ENCODE measurements at places on chromosomes 7 and 10. TPM values are rescaled to one million over a fixed set of nuclear protein-coding genes. Genes with fewer than 3 reads are reported as not detected.

Gene HTR5A
- not detected for total RNA-seq

DNA sequence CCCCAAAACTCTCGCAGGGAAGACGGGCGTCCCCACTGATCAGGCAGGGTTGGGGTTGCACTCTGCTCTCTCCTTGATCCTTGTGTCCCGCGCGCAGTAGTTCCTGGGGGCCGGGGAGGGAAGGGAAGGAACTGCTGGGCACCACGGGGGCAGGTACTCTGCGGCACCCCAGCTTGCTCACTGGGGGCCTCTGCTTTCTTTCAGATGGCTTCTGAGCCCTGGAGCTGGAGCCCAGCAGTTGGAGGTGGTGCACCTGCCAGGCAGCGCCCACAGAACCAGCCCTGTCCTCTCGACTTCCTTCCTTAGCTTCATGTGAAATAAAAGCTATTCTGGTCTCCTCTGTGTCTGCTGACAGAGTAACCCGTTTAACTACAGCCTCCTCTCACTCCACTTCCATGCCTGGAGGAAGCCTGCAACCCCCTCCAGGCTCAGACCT lies 12.2 kb downstream of the PLAC9 start:
- peak; percentile 31 for DNase-seq

DNA sequence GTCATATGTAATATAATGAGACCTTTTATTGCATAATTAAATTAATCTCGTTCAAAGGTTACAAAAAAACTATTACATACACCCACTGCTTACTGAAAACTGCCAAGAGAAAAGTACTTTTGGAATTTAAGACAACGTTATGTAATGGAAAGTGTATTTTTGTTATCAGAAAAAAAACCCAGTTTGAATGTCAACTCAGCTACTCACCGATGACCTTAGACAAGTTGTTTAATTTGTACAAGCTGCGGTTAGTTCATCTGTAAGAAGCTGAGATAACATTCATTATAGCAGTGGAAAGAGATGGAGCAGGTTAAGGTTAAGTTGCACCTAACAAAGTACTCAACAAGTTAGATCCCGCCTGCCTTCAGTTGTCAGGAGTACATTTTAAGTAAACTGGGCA lies 1.1 kb downstream of the PSMA2 start:
- DNase-seq = no peak

GRCh38 chr7:12685550-12685949 lies 1.9 kb upstream of the ARL4A start:
- DNase-seq = peak; percentile 43

DNA sequence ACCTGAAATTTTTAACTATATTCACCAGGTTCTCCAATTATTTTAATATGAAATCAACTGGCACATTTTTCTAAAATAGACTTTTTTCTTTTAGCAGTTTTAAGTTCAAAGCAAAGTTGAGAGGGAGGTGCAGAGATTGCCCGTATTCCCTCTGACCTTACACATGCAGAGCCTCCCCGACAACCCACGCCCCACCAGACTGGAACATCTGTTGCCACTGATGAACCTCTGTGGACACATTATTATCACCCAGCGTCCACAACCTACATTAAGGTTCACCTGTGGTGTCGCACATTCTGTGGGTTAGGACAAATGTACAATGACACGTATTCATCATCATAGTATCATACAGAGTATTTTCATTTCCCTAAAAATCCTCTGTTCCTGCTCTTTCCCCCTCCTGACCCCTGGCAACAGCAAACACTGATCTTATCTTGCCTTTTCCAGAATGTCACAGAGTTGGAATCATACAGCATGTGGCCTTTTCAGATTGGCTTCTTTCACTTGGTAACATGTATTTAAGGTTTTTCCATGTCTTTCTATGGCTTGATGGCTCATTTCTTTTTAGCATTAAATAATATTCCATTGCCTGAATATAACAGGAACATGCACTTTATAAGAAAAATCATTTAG lies 37.1 kb downstream of the COBL start:
- DNase-seq = no peak

DNA sequence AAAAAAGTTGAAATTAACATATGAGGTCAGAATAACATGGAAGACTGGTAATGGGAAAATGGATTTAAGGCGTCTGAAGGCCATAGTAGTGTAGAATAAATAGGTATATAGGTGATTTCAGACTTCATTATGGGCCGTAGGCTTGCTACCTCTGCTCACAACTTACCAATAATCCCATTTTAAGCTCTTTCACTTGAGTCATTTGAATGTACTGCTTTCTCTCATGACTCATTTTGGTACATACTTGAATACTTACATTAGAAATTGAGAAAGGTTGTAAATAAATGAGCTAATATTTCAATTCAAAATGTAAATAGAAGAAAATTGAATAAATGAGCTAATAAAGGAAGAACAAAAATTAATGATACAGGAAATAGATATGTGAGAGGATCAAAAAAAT lies 42.2 kb upstream of the NEUROD6 start:
- no peak for DNase-seq

- no peak for DNase-seq
Measured at GRCh38 chr10:124701435-124701834, 42.7 kb downstream of the FAM53B start.

GRCh38 chr7:106723398-106723797 lies 62.4 kb upstream of the CCDC71L start:
- no peak for DNase-seq

- DNase-seq = no peak
Measured at GRCh38 chr7:93923942-93924341, 2.4 kb downstream of the GNG11 start.

Gene SPDYE6
- total RNA-seq = not detected

DNA sequence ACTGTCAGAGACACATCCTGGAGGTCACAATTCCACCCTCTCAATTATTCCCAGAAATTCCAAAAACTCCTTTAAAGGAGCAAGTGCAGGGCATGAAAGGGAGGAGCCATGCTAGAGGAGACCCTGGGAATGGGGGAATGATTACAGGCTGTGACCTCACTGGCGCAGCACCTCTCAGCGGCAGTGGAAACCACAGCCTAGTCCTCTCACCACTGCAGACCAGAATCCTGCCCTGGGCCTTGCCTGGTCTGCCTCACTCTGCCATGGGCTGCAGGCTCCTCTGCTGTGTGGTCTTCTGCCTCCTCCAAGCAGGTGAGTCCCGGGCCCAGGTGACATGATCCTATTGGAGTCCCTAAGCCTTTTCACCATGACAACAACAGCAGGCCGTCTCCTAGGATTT lies 50.5 kb upstream of the PRSS58 start:
- DNase-seq = no peak

DNA sequence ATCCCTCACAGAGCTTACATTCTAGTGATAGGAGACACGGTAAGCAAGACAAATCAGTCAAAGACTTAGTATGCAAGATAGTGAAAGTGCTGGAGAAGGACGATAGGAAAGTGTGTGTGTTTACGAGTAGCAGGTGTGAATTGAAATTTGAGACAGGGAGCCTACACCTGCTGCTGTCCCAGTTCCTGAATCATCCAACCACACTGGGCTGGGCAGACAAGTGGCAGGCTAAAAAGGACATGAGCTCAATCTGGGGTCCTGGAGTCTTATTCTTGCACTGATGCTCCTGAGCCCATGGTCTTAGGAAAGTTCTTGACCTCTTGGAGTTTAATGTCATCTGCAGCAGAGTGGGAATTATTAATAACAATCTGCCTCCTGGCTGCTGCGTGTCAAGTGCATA lies 16.2 kb downstream of the RBP3 start:
- no peak for DNase-seq

Gene AKR1E2
- 6.1 TPM for total RNA-seq

Gene ZNF22
- total RNA-seq = 34.4 TPM

GRCh38 chr10:125213541-125214282 lies 53.3 kb upstream of the CTBP2 start:
- DNase-seq = no peak

GRCh38 chr7:44277851-44278250 lies 47.5 kb downstream of the CAMK2B start:
- no peak for DNase-seq

Measured in activated CD8-positive, alpha-beta T cell treated with anti-CD3 and anti-CD28 coated beads for 36 hours (primary cell).